Umbilical cord (tissue), 2 donors: ENCODE measurements at places on chromosomes 12 and 14. TPM values are rescaled to one million over a fixed set of nuclear protein-coding genes. Genes with fewer than 3 reads are reported as not detected.

The CDKN1B gene
- total RNA-seq, result 67.7 TPM

GRCh38 chr12:77723308-77723707, 107.4 kb upstream of the NAV3 start:
- no peak for DNase-seq

The SLC5A8 gene
- 1.7 TPM for total RNA-seq

GRCh38 chr12:88036353-88036965, 7.3 kb upstream of the C12orf50 start:
- DNase-seq, result no peak

GRCh38 chr12:130655010-130655409, 61.1 kb downstream of the RIMBP2 start:
- no peak for DNase-seq

DNA sequence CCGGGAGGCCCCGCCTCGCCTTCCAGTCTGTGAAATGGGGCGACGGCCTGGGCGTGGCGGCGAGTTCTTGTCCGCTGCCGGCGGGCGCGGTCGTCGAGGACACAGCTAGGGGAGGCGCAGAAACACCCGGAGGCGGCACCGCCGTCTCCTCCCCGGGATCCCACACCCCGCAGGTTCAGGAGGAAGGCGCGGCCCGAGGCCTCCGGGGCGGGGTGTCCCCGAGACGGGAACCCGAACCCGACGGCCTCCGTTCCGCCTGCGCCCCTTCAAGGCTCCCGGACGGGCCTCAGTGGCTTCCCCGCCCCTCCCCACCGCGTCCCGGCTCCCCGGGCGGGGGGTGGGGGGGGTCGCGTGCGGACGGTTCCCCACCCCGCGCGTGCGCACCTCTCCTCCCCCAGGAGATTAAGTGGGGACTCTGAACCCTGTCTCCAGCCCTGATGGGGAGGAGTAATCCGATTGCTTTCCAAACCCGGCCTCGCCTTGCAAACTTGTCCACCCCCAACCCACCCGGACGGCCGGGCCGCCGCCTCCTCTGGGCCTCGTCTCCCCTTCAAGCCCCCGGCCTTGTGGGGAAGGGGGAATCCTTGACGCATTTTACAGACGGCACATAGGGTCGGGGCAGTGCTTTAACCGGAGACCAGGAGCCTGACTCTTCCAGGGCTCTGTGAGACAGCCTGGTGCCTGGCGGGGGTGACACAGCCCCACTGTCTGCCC, 35.3 kb upstream of the ANKRD9 start:
- peak; percentile 63 for DNase-seq

The KIF5A gene
- total RNA-seq, result 2.2 TPM
